Activated CD4-positive, alpha-beta T cell treated with anti-CD3 and anti-CD28 coated beads for 48 hours (primary cell): ENCODE measurements at places on chromosomes 7 and 10.

- DNase-seq = no peak
Measured at GRCh38 chr7:125563557-125563956, 633.9 kb upstream of the POT1 start.

DNA sequence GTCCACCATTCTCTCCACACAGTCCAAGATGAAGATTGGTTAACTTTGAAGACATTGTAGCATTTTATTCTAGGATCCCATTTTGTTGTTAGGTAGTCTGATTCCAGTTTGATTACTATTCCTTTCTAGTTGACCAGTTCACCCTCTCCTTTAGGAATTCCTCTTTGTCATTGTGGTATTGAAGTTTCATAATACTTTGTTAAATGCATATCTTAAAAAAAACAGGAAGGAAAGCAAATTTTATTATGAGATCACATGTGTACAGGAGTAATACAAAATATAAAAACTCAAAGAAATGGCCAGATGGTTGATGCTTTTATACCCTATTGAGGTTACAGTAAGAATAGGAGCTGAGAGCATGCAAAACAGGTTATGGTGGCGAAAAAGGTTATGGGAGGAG, 15.5 kb upstream of the SEMA3C start:
- DNase-seq = no peak

GRCh38 chr7:4833176-4833575, 28.7 kb downstream of the PAPOLB start:
- no peak for DNase-seq

- DNase-seq = no peak
Measured at GRCh38 chr7:37191797-37192196, 256.9 kb downstream of the ELMO1 start.

DNA sequence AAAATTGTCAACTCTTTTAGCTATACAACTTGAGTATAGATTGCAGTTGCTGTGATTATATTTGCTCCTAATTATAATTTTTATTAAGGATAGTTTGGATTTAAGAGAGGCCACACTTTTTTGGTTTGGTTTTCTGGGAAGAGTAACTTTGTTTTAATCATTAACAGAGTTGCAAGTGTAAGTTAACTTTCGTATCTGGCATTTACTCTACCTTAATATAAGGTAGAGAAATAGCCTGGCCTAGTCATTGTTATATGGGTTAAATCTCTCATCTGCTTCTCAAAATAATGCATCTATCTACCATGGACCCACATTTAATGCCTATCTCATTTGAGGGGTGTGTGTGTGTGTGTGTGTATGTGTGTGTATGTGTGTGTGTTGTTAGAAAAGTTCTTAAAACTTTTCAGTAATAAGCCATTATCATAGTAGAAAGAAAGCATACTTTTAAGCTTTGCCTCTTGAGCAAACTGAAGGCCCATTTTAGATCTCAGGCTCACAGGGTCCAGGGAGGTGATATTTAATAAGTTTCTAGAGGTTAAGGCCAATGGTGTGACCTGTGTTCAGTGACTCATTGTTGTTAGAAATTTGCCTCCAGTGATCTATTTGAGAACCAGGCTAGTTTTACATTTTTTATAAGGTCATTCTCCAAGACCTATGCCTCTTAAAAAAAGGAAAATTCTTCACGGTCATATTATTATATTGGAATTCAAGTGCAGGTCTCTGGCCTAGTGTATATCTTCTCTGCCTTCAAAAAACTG, 10.9 kb upstream of the TEX47 start:
- DNase-seq = no peak

DNA sequence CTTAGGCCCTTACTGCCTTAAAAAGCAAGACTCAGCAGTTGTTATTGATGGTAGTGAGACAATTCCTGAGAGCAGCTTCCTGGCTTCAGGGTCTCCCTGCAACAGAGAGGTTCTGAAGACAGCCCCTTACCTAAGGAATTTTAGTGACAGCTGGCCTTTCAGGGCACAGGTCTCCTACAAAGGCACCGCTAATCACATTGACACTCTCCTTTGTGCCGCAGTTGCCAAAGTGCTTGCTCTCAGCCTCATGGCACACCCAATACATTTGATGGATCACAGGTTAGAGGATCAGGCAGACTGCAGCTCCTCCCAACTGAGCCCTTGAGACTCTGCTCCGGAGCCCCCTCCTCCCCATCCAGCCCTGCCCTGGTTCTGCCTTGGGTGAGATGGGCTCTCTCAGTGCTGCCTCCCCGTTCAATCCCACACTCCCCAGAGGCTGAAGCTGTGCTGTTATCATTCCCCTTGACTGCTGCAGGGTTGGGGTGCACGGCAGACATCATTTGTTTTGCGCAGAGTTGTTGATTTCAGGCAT, 198.2 kb downstream of the EMX2 start:
- DNase-seq = no peak

DNA sequence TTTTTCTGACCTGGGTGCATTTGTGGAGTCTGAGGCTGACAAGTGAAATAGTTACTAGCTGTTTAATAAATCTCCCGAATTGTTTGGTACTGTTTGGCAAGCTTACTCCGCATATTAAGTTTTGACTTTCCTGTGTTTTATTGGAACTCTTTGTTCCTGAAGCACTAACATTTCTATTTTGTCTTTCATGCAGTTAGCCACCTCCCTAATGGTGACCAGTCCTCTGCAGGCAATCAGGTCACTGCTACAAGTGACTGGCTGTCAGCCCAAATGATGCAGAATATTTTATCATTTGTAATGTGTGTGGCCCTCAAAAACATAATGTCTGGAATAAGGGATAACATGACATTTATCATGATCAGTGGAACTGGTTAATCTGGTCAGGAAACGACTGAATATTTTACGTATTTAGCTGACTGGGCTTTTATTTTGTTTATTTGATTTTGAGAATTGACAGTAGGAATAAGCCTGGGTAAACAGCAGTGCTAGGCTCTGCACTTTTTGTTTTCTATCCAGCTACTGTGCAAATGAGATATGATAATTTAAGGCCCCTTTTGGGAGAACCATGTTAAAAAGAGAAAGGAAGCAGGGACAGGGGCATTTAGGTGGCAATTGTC, 82.9 kb downstream of the ST7 start:
- no peak for DNase-seq

DNA sequence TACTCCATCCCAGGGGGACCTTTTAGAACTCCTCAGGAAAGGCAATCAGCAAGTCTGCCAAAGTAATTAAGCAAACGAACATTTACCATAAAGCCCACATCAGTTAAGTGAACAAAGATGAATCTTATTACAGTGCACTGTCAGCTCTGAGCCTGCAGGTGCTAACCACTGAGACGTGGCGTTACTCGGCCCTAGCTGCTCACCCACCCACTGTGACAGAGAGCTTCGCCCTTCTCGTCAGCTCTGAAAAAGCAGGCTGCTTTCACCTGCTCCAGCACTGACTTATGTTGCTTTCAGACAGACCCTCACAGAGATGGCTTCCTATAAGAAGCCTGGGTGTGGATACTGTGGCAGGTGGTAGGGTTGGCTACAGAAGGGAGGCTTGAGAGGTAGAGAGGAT, 57.7 kb upstream of the KCNIP2 start:
- DNase-seq = no peak

- DNase-seq = no peak
Measured at GRCh38 chr10:88769384-88769783, 9.6 kb downstream of the LIPN start.

DNA sequence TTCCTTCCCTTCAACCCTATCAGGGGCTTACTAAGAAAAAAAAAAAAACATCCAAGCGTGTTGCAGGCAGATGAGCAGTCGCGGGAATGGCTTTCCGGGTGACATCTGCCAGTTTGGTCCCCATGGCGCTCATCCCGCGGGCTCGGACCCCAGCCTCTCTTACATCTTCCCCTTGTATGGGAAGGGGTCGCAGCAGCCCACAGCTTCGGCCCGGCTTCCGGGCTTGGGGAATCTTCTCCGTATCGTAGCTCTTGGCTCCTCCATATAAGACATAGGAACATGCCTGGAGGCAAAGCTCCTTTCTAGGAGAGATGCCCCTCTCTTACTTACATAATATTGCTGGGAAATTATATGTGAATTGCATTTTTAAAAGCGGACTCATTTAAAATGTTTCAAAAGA, 99.5 kb downstream of the CUX1 start:
- DNase-seq = no peak
